ENCODE measurements at places on chromosomes 3 and 15. TPM values are rescaled to one million over a fixed set of nuclear protein-coding genes. Genes with fewer than 3 reads are reported as not detected.
A peak's percentile ranks its signal among the peaks of the same experiment; 100 is the strongest.

Gene HTR3E
- not detected for total RNA-seq

Gene PLCB2
- total RNA-seq, result not detected

Gene SYNPR
- total RNA-seq, result not detected

Gene ITIH3
- not detected for total RNA-seq

Gene MESP1
- 8.9 TPM for total RNA-seq

Gene LDHAL6B
- not detected for total RNA-seq

Gene GPR27
- 8.5 TPM for total RNA-seq

Gene WWTR1
- 93.0 TPM for total RNA-seq

DNA sequence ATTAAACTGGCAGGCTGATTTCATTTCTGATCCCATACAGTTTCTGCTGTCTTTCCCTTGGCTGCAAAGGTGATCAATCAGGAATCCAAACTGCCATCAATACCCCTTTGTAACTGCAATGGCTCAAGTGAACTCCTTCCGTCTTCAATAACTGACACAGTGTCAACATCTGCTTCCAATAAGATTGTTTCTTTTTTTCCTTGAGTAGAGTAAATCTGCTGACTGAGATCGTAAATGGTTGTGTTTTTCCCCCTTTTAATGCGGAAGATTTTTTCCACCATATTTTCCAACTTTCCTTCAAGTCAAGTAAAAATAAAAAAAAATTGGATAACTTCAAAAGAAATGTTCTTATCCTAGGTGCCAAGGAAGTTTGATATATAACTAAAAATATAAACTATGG, 48.7 kb downstream of the VGLL3 start:
- DNase-seq, result no peak

- DNase-seq, result no peak
Measured at GRCh38 chr15:38992506-38992905, 427.9 kb upstream of the RASGRP1 start.

GRCh38 chr15:69403594-69403993, 10.6 kb upstream of the KIF23 start:
- DNase-seq, result peak; percentile 15

DNA sequence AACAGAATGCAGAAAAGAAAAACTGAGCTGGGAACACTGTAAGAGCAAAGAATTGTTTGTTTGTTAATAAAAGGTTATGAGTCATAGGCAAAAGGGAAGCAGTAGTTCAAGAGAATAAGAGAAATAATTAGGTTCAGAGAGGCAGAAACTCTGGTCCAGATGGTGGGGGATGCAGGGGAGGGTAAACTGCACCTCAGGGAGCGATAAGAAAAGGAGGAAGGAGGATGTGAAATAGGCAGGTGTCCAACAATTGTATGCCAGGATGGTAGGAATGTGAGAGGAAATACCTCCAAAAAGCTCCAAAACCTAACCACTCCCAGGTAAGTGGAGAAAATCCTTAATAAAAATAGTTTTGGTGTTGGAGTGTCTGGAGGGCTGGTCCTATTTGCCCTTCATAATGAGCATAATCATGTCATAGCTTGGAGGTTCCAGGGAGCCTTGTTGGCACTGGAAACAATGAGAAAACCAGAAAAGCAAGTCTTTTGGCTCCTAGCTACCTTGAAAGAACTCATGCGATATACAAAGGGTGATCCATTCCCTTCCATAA, 405.4 kb upstream of the TBL1XR1 start:
- no peak for DNase-seq

- DNase-seq, result peak; percentile 32
Measured at GRCh38 chr3:141454906-141455602, 31.8 kb upstream of the RASA2 start.

DNA sequence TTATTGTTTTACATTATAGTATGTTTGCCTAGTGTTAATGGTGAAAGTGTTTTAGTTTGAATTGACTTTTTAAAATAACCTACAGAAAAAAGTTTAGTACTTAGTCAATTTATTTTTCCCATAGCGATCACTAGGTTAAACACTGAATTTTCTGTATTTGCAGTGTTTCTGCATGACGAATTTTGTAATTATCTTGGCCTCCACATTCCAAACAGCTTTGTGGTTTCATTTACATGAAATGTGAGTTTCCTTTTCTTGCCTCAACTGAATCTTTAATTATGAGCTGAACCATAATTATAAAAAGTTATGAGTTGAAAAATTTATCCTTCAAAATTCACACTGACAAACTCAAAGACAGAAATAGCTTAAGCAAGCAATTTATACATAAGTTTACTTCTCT, 235.5 kb downstream of the CTNNB1 start:
- no peak for DNase-seq

GRCh38 chr3:121592856-121593702, at the start of gene FBXO40:
TSS of gene FBXO40 (plus strand) at chr3:121593379. CDS start at chr3:121620576, 27,197 bp downstream.
- DNase-seq, result no peak

GRCh38 chr3:44185396-44185915, 56.2 kb upstream of the TOPAZ1 start:
- no peak for DNase-seq

DNA sequence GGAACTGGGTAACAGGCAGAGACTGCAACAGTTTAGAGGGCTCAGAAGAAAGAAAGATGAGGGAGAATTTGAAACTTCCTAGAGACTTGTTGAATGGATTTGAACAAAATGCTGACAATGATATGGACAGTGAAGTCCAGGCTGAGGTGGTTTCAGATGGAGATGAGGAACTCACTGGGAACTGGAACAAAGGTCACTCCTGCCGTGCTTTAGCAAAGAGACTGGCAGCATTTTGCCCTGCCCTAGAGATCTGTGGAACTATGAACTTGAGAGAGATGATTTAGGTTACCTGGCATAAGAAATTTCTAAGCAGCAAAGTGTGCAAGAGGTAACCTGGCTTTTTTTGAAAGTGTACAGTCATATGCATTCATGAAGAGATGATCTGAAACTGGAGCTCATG, 11.7 kb downstream of the EIF5A2 start:
- no peak for DNase-seq

DNA sequence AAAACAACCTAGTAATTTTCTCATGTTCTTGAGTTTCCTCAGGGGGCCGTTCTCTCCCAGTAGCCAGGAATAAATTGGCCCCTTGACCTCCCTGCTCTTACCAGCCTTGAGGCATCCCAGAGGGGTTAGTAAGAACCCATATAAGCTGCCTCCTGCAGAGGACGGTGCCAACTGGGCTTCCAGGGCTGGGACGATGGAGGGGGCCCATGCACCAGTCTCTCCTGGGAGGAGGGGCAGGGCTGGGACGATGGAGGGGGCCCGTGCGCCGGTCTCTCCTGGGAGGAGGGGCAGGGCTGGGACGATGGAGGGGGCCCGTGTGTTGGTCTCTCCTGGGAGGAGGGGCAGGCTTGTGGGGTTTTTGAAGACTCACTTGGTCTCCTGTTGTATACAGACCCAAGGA, 22.0 kb downstream of the LINGO1 start:
- no peak for DNase-seq
